ENCODE measurements at places on chromosomes 6 and 20. TPM values are rescaled to one million over a fixed set of nuclear protein-coding genes. Genes with fewer than 3 reads are reported as not detected.

Gene CAGE1
- 0.15 TPM for total RNA-seq

Gene KCNK5
- total RNA-seq, result 20.5 TPM

Gene ANGPT4
- not detected for total RNA-seq

Gene HLA-DRB5
- 6.4 TPM for total RNA-seq

All from lung (tissue), 17 donors.